ENCODE measurements at places on chromosomes 2 and 18. TPM values are rescaled to one million over a fixed set of nuclear protein-coding genes. Genes with fewer than 3 reads are reported as not detected.

DNA sequence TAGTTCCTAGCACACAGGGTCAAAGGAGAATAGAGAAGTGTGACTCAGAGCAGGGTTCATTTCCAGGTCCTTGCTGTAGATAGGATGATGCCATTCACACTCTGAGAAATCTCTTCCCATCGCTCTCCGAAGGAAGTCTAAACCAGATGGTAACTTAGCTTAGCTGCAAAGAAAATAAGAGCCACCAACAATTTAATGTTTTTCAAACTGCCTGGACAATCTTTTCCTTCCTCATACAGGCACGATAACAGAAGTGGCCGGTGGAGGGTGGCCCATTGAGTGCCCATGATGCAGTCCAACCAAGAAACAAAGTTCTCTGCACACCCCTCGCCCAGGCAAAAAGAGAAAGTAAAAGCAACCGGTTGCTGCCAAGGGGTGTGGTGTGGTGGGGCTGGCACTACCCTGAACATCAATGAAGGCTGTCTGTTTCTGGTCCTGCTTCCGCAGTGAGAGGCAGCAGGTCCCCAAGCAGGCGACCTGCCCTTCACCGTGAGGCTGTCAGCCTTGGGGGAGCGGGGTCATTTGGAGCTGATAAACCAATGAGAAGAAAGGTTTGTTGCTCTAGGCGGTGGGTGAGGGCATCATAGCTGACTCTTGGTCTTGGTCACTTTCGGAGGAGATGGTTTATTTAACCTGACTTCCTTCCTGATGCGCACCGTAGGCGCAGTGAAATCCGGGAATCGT lies 105.6 kb upstream of the CD302 start:
- peak; percentile 77 for DNase-seq

DNA sequence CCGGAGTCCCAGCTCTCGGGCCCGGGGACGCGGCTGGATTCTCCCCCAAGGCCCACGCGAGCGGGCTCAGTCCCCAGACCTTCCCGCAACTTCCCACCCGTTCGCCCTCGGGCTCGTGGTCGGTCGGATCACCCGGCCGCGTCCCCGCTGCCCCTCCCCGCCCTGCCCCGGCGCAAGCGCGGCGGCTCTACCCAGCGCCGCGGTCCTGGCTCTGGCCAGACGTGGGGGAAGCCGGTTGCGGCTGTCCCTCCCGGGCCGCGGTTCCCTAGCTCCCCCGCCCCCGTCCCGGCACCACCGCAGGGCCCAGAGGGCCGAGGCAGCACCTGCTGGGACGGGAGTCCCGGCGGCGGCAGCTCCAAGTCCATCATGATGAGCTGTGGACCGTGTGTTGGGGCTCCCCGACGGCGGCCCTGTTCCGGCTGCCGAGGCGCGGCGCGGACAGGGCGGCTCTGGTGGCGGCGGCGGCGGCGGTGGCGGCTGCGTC lies 276 bp downstream of the NFE2L2 start:
- DNase-seq = no peak

DNA sequence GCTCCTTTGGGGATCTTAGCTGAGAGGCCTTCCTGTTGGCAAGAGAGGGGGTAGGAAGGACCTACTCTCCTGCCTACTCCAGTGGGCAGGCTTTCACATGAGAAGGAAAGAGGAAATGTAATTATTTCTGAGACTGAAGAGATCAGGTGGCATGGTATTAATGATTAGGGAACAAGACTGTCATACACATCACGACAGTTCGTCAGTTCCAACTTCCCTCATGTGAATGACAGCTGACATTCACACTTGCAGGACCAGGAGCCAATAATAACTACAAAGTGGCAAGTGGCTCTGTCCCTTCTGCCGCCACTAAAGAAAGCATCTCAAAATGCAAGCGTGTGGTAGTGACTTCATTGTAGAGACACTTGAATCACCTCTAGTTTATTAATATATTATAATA lies 90.0 kb downstream of the ZCCHC2 start:
- no peak for DNase-seq

GRCh38 chr2:72781480-72781879 lies 44.4 kb downstream of the EXOC6B start:
- DNase-seq = peak; percentile 60

GRCh38 chr2:157059036-157059435 lies 198.5 kb upstream of the GALNT5 start:
- DNase-seq = no peak

DNA sequence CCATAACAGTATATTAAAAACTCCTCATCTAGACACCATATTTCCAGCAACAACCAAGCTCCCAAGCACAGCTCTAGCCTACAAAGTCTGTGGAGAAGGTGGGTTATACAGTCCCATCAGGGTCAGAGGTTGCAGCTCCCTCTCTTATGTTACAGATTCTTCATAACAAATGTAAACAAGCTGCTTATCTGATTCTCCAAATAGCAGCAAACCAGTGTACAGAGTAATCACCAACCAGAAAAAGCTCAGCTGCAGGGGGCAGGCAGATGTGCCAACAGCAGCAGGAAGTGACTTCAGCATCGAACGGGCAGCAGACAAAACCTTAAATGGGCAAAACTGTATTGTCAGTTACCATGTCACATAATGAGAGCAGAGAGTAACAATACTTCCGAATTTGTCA lies 52.9 kb upstream of the NABP1 start:
- peak; percentile 51 for DNase-seq

DNA sequence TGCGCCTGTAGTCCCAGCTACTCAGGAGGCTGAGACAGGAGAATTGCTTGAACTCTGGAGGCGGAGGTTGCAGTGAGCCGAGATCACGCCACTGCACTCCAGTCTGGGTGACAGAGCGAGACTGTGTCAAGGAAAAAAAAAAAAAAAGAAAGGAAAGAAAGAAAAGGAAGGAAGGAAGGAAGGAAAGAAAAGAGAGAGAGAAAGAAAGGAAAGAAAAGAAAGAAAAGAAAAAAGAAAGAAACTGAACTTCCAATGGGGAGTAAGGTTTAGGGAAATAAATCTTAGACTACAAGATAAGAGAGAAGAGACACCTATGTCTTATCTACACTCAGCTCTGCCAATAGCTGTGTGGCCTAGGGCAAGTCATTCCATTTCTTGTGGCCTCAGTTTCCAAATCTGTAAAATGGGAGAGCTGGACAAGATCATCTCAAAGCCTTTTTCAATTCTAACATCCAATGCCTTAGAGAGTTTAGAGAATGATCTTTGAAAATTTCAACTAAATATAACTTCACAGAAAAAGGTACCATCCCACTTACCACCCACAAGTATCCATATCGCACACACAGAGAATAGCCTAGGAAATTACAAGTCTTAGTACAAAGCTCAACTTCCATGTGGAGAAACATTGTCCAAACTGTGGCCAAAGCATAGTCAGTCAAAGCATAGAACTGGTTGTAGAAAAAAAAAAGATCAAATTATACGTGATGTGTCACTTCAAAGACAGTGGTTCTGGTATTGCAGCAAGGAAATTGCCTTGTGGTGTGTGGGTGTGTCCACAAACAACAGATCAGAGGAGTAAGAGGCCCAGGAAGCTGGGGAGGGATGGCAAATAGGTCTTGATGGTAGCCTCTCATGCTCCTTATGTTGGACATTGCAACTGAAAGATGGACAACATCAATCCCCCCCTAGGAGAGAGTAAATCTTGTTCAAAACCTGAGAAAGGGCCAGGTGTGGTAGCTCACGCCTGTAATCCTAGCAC lies 42.4 kb downstream of the SLC14A2 start:
- DNase-seq = no peak

GRCh38 chr18:2100694-2101213 lies 470.6 kb downstream of the METTL4 start:
- DNase-seq = no peak

DNA sequence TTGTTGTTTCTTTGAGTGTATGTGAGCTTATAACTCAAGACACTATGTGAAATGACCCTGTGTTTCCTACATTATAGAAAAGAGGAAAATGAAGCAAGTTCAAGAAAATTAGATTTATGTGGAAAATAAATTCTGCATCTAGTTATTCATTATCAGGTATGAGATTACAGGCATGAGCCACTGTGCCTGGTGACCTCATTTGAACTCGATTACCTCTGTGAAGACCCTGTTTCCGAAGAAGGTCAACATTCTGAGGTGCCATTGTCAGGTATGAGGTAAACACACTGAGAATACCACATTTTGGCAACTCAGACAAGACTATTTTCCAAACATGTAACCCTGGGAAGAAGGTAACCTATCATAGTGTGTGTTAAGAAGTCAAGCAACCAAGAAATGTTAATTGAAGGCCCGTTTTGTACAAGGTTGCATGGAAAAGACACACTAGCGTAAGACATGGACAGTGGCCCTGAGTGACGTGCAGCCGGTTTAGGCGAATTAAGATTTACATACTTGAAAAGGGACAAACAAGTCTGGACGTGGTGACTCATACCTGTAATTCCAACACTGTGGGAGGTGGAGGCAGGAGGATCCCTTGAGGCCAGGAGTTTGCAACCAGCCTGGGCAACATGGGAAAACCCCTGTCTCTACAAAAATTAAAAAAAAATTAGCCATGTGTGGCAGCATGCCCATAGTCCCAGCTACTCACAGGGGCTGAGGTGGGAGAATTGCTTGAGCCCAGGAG lies 186.6 kb downstream of the NEDD4L start:
- no peak for DNase-seq

DNA sequence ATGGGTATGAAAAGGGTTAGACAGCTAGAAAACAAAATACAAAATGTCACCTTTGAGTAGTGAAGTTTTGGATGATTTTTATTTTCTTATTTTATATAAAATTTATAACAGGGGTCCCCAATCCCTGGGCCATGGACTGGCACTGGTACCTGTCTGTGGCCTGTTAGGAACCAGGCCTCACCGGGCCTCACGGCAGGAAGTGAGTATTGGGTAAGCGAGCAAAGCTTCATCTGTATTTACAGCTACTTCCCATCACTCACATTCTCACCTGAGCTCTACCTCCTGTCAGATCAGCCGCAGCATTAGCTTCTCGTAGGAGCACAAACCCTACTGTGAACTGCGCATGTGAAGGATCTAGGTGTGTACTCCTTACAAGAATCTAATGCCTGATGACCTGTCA lies 202.8 kb upstream of the TWIST2 start:
- no peak for DNase-seq

- no peak for DNase-seq
These were observed 65.6 kb upstream of the CAPN13 start for GRCh38 chr2:30872797-30873196.

GRCh38 chr18:50847192-50847591 lies 27.4 kb upstream of the MRO start:
- no peak for DNase-seq

DNA sequence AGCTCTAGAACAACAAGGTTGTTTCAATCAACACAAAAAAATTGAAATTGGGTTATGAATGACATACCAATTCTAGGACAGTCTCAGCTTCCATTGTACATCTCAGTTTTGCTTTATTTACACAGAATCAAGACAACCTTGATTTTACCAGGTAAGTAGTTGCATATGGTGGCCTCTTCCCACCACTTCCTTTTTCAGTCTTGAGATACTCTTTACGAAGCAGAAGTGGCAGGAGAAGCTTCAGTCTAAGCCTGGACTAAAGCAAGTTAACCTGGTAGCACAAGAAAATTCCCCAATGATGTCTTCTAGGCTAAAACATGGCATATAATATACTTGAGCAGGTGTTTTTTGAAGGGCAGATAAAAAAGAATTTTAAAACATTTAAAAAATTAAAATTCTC lies 10.7 kb upstream of the FAM136A start:
- DNase-seq = no peak

GRCh38 chr2:54722641-54723040 lies 821 bp upstream of the EML6 start:
- no peak for DNase-seq

GRCh38 chr2:193894081-193894480 lies 1699.3 kb upstream of the TMEFF2 start:
- no peak for DNase-seq

DNA sequence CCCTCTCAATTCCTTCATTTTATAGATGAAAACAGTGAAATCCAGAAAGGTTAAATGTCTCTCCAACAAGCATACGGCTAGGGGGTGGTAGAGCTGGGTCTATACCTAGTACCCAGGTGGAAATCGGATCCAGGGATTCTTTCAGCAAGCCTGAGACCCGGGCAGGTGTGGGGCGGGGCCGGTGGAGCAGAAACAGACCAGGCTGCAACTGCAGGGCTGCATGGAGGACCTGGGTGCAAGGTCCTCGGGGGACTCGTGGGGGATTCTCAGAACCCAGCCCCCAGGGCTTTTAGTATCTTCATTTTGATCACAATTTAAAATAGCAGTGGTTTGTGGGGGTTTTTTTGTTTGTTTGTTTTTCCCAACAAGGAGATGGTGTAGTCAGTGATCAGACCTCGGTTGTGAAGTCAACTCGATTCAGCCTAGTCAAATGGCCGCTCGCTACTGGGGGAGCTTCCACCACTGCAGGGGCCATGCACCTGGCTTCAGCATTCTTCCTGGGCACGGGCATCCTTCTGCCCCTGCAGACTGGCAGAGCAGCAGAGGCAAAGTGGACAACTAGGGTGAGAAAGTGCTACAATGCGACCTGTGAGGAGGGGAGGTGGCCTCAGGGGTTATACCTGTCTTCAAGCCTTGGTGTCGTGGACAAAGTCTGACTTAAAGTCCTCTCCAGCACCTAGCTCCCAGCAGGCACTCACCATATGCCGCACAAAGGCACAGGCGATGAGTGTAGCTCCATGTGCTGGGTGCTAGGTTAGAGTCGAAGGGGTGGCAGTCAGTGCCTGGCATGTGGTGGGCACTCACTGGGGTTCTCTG lies 46.3 kb downstream of the GORASP2 start:
- DNase-seq = no peak

- DNase-seq = no peak
These were observed 89.7 kb downstream of the EIPR1 start for GRCh38 chr2:3287896-3288295.

- DNase-seq = no peak
These were observed 101.1 kb downstream of the TWIST2 start for GRCh38 chr2:238948765-238949641.

The ICOS gene
- not detected for total RNA-seq

The POLR1B gene
- total RNA-seq = 21.3 TPM

The HTR2B gene
- 0.55 TPM for total RNA-seq

The LRRC30 gene
- total RNA-seq = not detected

The HOXD13 gene
- total RNA-seq = not detected

The CYP27C1 gene
- not detected for total RNA-seq
